RWPE2 (cell line): ENCODE measurements at places on chromosomes 16 and 17.

- DNase-seq, result no peak
Measured at GRCh38 chr16:56780646-56781045, 50.7 kb downstream of the NUP93 start.

- DNase-seq, result no peak
Measured at GRCh38 chr17:19485800-19486340, 47.8 kb upstream of the SLC47A1 start.

GRCh38 chr16:86270696-86271095 is 239.6 kb upstream of the FOXF1 start:
- no peak for DNase-seq

DNA sequence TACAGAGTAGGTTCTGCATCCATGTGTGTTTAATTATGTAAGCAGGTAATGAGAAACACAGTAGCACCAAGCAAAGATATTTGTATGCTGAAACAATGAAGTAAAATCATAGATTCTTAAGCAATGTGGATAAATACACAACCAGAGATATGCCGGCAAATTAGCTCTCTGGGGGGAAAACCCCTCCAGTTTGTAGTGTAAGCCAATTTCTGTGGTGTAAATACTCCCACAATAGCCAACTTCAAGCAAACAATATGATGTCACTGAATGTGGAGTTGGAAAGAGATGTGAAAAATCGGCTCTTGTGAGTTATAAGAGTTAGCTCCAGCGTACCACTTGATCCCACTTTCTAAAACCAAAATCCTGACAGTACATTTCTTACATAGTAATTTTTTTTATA is 3.9 kb upstream of the KRT38 start:
- DNase-seq, result no peak

GRCh38 chr17:78882540-78883088 is 20.4 kb downstream of the CEP295NL start:
- no peak for DNase-seq

DNA sequence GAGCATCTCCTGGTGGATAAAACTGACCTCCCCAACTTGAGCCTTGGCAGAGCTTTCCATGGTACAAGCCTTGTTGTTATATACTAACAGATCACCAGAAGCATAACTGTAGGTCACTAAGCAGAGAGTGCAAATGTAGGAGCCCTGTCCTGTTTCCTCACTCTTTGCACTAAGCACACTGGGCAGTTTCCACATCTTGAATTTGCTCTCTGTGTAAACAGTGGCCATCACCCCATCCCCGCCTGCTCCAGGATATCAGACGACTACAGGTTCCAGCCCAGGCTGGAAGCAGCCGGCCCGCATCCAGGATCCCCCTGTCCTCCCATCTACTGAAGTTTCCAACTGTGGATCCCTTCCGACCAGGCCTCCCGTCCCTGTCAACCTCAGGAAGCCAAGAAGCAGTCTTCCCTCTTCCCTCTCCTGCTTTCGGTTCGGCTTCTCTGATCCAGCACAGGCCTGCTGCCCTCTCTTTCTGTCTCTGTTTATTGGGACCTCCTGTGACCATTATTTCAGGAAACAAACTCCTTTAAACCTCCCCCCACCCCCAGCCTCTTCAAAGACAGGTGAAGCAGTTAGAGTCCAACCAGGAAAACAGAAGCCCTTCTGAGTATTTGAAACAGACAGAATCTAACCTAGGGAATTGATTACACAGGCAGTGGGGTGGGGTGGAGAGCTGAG is 22.6 kb upstream of the CACNG4 start:
- peak; percentile 42 for DNase-seq

DNA sequence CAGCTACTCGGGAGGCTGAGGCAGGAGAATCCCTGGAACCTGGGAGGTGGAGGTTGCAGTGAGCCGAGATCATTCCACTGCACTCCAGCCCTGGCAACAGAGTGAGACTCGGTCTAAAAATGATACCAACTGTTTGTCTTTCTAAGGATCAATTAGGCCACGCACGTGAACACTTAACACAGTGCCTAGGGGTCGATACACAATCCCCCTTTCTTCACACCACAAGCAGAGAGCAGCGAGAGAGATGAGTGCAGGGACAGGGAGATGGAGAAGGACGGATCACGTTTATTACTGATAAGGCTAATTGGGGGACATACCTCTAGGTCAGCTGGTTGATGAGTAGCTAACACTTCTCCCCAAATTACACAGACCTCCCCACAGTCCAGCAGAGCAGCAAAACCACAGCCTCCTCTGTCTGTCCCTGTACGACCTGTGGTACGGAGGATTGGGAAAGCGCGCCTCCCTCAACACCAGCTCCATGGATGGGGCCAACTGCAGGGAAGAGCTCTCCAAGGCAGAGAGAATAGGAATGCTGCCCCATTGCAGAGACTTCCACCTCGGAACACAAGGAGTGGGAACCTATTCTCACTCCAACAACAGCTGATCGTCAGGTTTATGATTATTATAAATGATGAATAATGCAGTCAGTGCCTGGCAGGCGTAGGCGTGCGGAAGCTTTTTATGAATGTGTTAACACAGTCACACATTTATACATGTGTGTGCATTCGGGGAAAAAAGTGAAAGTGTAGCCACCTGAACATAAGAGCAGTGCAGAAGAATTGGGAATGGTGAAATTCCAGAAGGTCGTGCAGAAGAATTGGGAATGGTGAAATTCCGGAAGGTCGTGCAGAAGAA is 155.1 kb downstream of the C16orf95 start:
- no peak for DNase-seq

DNA sequence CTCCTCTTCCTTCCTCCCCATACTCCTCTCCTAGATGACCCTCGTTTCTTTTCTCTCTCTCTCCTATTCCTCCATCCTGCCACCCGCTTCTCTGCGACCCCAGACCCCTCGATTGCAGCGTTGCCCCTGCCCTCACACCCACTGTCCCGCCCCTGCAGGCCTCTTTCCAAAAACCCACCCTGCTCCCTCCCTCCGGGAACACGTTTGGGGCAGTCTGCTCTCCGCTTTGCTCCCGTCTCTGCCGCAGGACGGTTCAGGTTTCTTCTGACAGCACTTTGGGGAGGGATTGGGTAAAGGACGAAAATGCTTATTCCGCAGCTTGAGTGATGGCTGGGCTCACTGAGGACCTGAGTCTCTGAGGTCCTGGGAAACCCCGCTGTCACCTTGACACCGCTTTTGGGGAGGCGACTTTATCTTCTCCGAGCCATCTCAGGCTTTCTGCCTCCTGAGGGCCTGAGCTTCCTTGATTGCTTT is 690 bp downstream of the NDE1 start:
- DNase-seq, result no peak

- DNase-seq, result no peak
Measured at GRCh38 chr17:73021771-73022170, 70.7 kb downstream of the SLC39A11 start.

DNA sequence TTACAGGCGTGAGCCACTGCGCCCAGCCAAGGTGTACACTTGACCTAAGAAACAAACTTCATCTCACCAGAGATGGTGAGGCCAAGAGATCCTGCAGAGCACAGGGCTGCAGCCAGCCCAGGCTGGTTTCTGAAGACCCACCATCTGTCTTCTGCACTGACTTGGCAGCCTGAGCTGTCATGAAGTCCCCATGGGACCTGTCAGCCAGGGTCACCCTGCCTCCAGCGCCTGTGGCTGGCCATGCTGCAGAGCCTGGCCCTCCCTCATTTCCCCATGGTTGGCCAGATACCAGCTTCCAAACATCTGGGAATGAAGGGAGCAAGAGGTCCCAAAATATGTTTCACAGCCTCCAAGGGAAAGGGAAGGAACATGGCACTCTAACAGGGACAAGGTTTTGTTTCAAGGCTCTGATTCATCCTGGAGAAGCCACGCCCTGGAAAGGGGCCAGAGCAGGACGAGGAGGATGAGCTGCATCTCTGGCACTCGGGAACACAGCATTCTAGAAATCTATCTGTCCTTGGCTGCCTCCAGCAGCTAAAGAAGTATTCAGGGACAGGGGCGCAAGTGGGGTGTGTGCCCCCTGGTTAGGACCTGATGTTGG is 45.3 kb downstream of the DDX19A start:
- no peak for DNase-seq

- DNase-seq, result no peak
Measured at GRCh38 chr16:15788846-15789239, 68.0 kb downstream of the MYH11 start.

GRCh38 chr17:39923230-39923629 is 4.2 kb downstream of the ORMDL3 start:
- no peak for DNase-seq

DNA sequence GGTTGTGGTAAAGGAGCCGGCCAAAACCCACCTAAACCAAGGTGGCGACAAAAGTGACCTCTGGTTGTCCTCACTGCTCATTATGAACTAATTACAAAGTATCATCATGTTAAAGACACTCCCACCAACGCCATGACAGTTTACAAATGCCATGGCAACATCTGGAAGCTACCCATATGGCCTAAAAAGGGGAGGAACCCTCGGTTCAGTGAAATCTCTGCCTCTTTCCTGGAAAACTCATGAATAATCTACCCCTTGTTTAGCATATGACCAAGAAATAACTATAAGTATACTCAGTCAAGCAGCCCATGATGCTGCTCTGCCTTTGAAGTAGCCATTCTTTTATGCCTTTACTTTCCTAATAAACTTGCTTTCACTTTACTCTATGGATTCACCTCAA is 72.2 kb downstream of the CYLD start:
- no peak for DNase-seq

DNA sequence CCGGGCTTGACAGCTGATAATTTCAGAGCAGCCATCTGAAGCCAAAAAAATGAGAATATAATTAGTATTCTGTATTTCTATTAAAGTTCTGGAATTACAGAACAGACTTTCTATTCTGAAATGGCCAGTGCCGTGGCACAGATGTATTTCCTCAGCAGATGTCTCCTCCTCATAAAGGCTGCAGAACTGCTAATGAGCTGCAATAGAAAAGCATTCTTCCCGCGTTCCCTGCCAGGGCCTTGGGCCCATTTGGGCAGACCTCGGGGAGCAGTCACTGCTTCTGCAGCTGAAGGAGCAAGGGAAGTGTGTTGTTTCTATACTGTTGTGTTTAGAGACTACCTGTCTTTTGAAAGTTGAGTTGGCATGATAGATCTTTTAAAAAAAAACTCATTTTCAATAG is 152.6 kb upstream of the CACNG5 start:
- no peak for DNase-seq

- DNase-seq, result peak; percentile 29
Measured at GRCh38 chr17:57956291-57957119, 1.3 kb upstream of the CUEDC1 start.

- DNase-seq, result no peak
Measured at GRCh38 chr16:84091460-84091859, 25.3 kb downstream of the MBTPS1 start.

GRCh38 chr17:49858796-49859195 is 10.9 kb upstream of the TAC4 start:
- no peak for DNase-seq

DNA sequence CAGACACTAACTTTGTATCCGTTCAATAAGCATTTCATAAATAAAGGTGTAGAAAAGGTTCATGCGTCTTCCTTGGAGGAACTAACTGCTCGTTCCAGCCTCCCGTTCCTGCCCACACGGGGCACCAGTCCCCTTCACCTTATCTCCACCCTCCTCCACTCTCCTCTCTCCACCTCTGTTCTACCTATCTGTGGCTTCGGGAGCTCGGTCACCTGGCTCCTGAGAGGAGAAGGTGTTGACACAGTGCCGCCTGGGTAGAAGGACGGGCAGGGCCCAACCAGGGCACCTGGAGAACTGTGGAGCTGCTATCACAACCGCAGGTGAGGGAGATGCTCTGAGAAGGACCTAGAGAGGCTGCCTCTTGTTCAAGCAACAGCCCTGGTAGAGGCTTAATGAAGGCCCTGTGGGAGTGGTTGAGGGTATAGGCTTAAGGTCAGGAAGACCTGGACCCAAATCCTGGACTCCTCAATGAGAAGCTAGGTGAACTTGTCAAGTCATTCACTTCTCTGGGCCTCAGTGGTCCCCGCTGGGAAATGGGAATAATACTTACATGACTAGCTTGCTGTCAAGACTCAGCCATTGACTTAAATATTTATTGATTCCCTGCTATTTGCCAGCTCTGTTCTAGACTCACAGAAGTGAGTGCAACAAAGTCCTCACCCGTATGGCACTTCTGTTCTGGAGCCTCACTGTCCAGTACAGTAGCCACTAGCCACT is 9.6 kb upstream of the MINK1 start:
- DNase-seq, result no peak

DNA sequence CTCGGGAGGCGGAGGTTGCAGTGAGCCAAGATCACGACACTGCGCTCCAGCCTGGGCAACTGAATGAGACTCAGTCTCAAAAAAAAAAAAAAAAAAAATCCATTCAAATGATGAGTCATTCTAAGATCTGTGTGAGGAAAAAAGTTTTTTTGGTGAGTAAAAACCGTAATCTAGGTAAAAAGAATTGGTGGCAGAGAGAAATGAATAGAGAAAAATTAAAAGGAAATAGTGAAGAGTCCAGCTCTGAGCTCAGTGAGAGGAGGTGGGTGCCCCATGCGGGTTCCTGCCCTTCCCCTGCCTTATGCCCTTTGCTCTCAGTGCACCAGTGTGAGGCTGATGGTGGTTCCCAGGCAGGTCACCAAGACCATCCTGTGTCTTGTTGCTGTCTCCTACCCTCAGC is 20.9 kb downstream of the GAN start:
- DNase-seq, result no peak

DNA sequence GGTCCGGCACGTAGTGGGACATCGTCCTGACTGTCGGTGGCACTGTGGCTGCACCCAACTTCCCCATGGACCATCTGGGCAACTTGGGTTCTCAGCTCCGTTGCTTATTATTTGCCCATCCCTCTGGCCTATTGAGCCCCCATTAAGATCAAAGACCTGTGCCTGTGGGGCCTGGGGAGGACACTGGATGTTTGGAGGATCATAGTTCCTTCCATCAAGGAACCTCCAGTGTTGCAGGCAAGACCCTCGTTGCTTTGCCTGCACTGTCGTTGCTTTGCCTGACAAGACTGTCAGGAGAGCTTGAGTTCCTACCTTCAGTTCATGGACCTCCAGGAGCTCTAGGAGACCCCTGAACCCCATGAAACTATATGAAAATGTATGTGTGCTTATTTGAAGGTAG is 127.2 kb downstream of the CCDC144A start:
- DNase-seq, result no peak

GRCh38 chr17:3892095-3892998 is 506 bp downstream of the CAMKK1 start:
- DNase-seq, result peak; percentile 78

DNA sequence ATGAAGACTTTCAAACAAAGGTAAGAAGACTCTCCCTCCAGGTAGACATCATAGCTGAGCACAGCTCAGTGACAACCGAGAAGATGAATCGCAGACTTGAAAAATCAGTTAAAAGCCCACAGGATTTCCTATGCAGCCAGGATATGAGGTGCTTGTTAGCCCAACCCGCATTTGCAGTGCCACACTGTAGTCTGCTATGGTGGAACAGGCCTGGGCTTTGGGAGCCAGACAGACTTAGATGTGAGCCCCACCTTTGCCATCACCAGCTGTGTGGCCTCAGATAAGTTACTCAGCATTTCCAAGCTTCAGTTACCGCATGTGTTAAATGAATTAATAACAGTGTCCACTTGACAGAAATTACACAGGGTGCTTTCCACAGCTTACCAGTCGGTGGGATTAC is 204.4 kb upstream of the HS3ST3A1 start:
- DNase-seq, result no peak

- DNase-seq, result no peak
Measured at GRCh38 chr16:1068451-1068850, 4.1 kb upstream of the SSTR5 start.

GRCh38 chr16:81492965-81493754 is 48.6 kb downstream of the CMIP start:
- DNase-seq, result no peak

- no peak for DNase-seq
Measured at GRCh38 chr16:55915096-55915827, 40.1 kb upstream of the CES5A start.
